ENCODE measurements at places on chromosomes 12 and 14.

DNA sequence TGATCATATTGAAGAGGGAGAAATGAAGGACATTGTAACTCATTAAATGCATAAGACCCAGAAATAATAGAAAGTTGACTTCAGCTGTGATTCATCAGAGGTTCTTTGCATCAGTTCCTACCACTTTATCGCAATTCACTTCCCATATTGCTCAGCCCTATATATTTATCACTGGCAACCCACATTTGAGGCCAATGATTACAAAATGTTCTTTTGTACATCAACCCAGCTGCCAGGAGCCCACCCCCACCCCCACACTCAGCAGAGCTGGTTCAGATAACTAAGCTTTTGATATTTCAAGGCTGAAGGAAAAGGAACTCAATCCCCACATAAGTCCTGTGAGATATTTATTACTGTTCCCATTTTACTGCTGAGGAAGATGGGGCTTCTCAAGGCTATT, 51.2 kb upstream of the TMPO start:
- no peak for DNase-seq

DNA sequence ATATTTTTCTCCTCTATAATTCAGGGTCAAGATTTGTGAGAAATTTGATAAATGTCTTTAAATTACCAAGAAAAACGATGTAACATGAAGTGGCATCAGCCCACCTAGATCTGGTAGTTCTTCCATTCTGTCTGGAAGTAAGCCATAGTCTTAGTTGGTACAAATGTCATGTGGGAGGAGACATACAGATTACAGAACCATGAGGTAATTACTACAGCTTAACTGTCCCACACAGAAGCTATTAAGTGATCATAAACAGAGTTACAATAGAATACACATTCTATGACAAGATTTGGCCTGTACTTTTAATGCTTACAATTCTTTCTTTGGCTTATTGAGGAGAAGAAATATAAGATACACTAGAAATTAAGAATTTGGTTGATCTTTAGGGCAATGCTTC, 13.7 kb upstream of the SIX1 start:
- DNase-seq, result peak; percentile 21

- no peak for DNase-seq
Observed at GRCh38 chr12:99960311-99960710, 24.4 kb downstream of the ANKS1B start.

DNA sequence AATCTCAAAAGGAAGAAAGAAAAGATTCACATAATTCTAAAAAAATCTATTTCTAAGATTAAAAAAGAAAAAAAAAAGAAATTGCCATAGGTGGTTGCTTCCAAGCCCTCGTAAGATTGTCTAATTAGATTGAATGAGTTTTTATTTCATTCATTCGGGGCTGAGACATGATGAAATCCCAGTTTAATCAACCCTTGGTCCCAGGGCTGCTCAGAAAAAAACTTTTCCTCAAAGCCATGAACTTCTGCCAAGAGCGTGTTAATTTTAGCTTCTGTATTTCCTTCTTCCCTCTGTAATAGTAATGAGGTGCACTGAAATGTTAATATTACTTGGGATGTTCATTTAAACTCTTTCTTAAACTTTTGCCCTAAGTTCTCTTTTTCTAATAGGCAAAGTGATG, 62.6 kb downstream of the TMEM132D start:
- DNase-seq, result no peak

DNA sequence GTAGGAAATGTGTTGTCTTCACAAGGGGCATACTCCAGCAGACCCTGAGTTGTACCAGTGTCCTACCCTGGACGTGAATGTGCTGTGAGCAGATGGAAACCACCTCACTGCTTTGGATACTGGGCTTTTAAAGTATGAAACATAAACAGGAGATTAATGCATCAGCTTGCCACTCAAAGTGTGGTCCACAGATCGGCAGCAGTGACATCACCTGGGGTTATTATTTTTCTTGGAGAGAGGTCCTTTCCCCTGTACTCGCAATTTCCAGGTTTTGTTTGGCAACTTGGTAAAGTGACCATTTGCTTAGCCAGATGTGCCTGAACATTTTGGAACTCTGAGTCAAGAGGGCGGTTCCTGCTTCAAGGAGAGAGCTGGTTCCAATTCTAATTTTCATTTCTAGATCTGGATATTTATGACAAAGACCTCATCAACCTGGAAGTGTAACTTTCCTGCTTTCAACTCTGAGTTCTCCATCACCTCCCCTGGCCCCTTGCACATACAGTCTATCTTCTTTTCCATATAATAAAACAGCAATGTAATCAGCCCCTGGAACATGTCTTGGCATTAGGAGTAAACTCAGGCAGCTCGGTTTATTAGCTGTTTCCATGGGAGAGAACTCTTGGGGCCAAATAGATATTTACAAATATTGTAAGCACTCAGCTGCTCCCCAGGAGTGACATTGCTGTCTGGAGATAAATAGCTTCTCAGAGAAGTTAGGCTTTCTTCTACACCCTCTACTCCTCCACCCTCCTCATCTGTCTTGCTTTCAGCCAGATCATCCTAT, 237.0 kb upstream of the TBX3 start:
- peak; percentile 54 for DNase-seq

DNA sequence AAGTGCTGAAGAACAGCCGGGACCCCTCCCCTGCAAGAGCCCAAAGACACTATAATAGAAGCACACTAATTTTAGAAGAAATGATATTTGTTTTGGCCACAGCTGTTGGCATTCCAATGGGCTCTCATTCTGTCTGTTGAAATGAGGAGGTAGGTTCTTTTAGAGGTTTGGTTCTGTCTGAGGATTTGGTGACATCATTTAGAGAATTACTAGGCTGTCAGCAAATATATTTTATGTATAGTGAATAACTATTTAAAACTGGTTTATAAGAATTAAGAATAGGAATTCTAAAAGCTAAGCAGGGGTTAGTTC, 200.7 kb upstream of the SLC38A2 start:
- DNase-seq, result no peak

- DNase-seq, result no peak
Observed at GRCh38 chr14:101069228-101069549, 165.7 kb upstream of the RTL1 start.

DNA sequence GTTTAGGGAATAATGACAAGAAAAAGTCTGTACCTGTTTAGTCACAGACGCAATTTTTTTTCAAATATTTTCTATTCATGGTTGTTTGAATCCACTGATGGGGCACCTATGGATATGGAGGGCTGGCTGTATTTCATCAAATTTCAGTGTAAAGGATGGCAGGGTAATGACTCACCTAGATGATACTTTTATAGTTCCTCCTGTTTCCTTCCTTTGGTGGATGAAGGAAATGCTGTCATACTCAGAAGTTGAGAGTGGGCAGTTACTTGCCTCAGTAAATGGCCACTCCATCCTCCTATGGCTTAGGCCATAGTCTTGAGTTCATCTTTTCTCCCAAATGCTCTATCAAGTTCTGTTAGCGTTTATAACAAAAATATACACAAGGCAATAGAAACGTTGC, 18.9 kb upstream of the C12orf71 start:
- no peak for DNase-seq

DNA sequence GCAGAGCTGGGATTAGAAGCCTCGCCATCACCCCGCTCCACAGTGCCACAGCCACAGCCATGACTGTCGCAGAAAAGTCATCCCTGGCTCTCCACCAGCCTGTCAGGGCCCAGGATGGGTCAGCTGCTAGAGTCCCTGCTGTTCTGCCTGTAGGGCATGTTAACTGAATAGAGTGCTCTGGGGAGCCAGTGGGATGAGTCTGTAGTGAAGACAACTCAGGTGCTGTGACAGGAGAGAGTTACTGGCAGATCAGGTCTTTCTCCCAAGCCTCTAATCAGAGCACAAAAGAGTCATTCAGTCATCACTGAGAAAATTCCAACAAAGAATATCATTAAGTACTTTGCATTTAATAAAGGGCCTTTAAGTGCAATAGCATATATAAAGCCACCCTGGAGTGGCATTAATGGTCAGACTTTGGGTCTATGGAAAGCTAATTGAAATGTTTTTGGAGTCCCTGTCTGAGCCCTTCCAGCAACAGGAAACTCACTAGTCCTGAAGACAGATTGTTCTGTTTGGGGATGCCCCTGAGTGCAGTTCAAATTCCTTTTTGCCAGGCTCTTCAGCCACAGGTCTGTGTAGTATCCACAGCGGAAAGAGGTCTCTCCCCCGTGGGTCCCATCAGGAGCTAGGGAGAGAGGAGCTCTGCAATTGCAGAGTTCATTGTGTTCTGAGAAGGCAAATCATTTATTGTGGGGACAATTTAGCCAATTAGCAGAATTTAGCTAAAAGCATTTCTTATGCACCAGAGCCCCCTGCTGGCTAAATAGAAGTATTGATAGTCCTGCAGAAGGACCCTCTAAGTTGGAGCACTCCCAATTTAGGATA, 45.2 kb upstream of the C14orf132 start:
- peak; percentile 36 for DNase-seq

DNA sequence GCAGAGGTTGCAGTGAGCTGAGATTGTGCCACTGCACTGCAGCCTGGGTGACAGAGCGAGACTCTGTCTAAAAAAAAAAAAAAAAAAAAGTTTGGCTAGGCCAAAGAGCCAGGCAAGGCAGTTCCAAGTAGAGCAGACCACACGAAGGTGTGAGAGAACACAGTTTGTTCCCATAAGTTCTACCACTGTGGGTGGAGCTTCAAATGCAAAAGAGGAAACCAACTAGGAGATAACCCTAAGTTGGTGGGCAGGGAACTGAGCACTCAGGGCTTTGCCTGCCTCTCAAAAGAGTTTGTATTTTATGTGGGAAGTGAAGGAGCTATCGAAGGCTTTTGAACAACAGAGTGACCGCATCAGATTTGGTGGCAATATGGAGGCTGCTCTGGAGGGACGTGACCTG, 15.1 kb downstream of the SOCS2 start:
- no peak for DNase-seq

GRCh38 chr14:94113908-94114588, 3.5 kb downstream of the IFI27 start:
- DNase-seq, result no peak
